Activated CD4-positive, alpha-beta T cell treated with anti-CD3 and anti-CD28 coated beads for 48 hours (primary cell): ENCODE measurements at places on chromosomes 6 and 20.

DNA sequence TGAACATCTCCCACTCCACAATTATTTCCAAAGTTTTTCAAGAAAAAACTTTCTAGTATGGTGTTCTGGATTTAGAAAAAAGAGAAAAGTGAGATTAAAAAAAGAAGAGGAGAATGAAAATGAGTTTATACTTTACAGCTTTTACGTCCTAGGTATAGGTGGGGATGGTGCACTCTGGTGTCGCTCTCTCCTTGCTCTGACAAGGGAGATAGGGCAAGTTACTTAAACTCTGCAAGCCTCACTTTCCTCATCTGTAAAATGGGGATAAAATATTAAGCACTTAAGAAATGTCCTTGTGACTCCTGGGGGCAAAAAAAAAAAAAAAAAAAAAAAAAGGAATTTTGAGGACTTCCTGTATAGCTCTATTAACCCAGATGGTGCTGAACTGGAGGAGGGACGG, 4.5 kb upstream of the MAS1 start:
- DNase-seq: no peak

DNA sequence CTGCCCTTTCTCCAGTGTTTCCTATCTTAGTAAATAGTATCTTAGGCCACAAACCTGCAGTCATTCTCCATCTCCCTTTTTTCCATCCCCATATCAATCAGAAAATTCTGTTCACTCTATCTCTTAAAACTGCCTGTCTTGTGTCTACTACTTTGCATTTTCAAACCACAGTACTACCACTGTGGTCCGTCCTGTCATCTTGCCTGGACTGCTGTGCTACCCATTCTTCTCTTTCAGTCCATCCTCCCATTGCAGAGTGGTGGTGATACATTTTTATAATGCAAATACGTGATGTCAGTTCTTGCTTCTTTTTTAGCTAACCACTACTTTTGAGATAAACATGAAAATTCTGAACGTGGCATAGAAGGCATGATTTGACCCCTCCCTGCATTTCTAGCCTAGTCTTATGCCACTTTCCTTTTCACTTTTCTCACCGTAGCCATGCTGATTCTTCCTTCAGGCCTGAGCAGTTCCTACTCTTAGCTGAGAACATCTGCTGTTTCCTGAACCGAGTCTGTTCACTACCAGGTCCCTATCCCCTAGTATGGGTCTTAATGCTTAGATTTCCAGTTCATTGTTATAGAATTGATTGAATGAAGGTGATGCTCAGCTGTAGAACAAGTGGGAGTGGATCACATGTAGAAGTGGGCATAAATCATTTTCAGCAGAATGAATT, 13.8 kb downstream of the TBPL1 start:
- DNase-seq: no peak

DNA sequence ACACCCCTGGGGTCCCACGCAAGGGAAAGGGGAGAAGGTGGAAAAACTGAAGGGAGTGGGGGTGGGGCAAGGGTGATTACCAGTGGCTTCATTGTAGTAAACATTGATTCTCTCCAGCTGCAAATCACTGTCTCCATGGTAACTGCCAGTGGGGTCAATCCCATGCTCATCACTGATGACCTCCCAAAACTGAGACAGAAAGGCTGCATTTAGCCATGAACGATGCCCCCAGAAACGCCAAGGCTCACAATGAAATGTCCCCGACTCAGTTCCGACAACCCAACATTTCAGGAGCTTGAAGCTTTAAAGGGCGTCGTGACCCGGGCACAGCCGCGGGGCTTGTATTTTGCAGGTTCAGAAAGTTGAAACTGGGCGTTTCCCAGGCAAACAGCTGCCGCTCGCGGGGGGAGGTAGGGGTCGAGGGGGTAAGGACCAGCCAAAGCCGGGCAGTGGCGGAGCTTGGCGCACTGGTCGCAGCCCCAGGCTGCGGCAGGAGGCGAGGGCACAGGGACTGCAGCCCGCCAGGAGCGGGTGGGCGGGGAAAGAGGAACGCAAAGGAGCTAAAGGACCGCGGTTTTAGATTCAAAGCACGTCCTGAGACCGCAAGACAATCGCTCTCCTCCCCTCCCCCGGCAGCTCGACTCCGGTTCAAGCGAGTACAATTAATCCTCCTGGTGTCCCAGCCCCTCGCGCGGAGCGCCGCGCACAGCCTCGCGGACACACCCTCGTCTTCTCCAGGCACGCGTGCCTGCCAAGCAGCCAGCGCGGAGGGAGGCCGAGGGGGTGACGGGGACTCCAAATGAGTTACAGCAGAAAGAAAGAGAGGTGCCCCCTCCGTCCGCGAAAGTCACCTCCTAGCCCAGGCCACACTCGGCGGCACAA, 731 bp downstream of the TUBB2B start:
- peak; percentile 46 for DNase-seq

- DNase-seq: no peak
These were observed 125.9 kb upstream of the TRAF3IP2 start for GRCh38 chr6:111731456-111732195.

GRCh38 chr6:30259140-30260035, 46.2 kb upstream of the TRIM26 start:
- DNase-seq: peak; percentile 74

DNA sequence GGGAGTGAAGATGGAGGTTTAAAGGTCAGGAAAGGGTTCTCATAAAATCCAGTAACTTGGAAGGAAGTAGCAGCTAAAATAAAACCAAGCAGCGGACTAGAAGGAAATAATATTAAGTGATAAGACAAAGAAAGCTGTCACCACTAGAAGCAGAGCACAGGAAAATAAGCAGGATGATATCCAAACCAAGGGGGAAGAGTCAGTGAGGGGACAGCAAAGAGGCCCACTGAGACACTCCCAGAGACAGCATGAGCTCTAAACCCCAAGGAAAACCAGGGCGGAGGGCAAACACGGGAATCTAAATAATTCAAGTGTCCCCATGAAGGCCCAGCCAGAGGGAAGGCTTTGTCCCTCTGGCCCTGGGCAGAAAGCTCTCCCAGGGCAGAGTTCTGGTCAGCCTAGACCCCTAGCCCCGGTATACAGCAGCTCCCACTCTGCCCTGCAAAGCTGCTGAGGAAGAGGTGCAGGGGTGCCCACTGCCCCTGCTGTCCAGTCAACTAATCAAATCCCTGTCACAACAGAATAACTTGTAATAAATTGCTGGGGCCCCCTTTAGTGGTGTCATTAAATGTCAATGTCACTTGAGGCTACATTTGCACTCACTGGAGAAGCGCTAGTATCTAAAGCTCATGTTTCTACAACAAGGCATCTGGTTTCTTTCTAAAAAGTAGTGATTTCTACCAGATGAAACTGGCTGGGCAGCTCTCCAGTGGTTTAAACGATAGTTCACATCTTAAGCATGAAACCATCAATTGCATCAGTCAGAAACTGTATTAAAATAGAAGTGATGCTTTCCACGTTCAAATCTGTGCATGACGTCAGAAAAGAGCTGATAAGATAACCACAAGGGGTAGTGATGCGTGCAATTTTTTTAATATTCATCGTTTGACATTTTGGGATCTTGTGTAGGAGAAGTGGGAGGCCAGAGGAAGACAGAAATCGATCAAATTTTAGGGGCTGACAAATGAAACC, 13.6 kb downstream of the PDE10A start:
- no peak for DNase-seq

DNA sequence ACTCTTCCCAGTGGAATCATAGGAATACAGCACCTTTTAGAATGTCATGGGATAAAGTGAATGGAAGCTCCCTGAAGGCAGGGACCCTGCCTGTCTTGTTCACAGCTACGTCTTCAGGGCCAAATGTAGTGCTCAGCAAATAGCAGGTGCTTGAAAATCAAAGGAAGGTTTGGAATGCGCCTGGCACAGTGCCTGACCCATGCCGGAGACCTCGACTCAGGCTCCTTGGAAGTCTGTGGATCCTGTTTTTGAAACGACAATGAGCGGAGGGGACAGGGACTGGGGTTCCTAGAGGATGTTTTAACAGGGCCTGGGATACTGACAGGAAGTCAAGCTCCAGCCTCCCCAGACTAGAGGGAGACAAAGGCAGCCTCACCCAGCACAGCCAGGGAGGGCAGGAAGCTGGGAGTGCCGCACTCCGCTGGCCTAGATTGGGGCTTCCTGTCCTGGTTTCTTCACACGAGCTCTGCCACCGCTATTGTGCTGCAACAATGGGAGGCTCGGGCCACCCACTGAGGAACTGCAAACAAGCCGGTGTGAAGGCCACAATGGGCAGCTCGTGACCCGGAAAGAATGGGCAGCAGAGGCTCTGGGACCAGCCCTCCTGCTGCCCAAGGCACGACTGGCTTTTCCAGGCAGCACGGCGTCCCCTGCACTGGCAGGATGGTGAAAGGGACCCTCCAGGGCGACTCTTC, 76.7 kb downstream of the PREX1 start:
- DNase-seq: peak; percentile 35

DNA sequence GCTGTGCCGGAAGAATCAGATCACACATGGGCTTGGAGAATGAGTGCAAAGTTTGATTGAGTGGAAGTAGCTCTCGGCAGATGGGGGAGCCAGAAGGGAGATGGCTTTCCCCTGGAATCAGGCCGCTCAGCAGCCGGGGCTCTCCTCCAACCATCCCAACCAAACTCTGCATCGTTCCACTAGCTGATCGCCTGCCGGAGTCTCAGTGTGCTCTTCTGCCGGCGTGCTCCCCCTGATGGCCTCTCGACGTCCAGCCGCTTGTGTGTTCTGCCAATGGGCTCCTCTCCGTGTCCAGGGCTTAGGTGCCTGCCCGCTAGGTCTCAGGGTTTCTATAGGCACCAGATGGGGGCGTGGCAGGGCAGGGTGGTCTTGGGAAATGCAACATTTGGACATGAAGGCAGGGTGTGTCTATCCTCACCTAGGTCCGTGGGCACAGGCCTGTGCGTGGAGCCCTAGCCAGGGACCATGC, 4.9 kb upstream of the BIRC7 start:
- DNase-seq: no peak

- DNase-seq: no peak
These were observed 12.8 kb downstream of the HIVEP1 start for GRCh38 chr6:12024699-12025434.

GRCh38 chr6:14278446-14278845, 160.9 kb downstream of the CD83 start:
- no peak for DNase-seq

DNA sequence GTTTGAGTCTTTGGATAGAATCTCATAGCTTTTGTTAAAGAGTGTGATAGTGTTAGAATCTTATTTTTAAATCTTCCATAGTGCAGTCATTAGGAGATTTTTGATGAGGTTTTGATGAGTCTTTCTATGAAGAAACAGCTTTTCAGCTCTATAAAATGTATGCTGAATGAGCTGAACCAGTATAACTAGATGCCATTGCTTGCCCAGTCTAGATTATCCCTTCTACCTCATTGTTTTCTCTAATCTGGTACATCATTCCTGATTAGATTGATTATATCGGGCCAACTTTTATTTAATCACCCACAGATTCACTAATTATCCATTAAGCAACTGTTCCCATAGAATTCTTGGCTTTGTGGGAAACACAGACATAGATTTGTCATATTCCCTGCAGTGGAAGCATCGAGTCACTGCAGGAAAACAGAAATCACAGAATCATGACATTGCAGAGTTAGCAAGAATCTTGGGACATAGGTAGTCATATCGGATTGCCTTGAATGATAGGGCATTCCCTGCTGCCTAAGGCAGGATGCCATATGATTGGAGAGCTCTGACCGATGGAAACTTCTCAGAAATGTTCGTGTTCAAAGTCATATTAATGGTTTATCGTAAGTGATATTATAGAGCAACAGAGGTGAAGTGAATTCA, 882.7 kb upstream of the FLRT3 start:
- no peak for DNase-seq

GRCh38 chr6:25637211-25637610, 14.8 kb upstream of the SCGN start:
- no peak for DNase-seq

DNA sequence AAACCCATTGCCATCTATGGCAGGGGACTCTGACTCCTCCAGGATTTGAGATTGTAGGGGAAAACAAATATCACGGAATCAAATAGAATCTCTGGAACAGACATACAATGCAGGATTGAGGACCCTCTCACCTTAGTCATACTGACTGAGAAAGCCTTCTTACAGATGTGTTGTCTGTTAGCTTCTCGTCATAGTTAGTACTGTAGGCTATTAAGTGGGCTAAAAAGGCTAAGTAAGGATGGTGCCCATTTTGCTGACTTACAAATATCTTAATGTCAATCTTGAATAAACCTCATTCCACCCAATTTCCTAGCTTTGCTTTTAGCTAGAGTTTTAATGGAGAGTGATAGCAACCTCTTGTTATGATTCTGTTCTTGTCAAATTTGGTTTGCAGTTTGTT, 352.4 kb downstream of the QKI start:
- no peak for DNase-seq

DNA sequence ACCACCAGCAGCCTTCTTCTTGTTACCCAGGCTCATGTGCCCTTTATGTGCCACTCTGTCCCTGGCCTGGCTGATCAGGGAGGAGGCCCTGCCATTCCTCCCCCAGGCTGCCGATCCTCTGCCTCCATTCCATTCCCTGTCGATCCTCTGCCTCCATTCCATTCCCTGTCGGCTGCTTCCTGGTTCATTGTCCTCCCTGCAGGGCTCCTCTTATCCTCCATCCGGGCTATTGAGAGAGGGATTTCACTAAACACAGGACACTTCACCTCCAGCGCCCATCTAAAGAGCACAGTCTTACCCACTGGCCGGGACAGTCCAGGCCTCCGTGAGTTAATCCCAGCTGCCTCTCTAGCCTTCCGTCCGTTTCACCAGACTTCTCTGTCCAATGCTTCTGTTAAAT, 7.7 kb upstream of the TTLL2 start:
- DNase-seq: no peak

GRCh38 chr20:18252597-18253451, 35.5 kb upstream of the ZNF133 start:
- no peak for DNase-seq

DNA sequence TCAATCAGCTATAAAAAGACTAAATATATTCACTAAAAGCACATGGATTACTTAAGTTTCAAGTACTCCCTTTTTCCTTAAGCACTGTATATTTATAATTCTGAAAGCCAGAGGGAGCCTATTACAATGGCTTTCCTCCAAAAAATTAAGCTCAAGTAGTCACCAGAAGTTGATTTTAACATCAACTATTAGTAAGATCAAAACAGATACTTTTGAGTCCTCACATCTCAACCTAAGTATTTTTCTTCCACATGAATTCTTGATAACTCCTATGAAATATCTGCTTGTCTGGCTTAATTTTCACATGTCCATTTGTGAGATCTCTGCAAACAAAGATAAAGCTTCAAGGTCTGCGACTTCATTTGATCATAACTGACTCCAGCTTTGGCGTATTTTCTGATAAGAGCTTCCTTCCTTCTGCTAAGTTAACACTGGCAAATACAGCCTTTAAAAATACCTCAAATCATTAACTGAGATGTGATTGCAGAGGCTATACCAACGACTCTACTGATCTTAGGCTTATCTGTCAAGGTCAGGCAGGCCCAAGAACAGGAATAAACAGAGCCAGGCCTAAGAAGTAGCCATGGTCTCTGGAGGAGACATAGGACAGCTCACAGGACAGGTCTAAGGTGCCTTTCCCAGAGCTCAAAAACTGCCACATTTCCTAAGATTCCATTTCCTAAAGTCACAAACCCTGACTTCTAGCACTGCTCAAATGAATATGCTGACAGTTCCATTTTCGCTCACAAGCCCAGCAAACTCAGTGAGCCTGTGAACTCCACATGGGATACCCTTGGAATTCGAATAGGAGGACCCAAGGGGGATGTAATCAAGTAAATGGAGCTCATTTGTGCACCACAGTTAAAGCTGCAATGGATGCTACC, 10.0 kb downstream of the SNX5 start:
- DNase-seq: no peak
